ENCODE measurements at places on chromosomes 5 and 9.

GRCh38 chr9:128097543-128098296 lies 29.7 kb downstream of the SLC25A25 start:
- no peak for DNase-seq

- no peak for DNase-seq
These were observed 86.6 kb downstream of the ZNF608 start for GRCh38 chr5:124659798-124660197.

DNA sequence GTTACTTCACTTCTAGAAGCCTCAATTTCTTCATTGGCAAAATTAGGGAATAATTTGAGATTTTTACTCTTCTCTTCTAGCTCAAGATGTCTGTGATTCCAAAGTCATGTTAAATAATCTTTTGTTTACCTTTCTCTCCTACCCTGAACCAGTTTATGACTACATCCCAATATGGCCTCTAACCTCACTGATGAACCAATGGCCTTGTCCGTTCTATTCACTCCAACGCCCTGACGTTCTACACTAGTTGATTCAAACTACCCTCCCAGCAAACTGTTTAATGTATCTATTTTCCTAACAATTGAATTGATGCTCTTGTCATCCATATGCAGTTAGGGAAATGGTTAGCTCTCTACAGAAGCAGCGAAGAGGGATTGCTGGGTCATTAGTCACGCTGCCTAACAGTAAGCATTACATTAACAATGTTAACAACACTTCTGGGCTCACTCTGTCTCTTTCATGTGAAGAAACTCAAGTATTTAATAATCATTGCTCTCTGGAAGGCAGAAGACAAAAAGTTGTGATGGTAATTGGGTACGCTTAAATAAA lies 38.0 kb downstream of the RAPGEF1 start:
- no peak for DNase-seq

- DNase-seq = no peak
These were observed 758.2 kb downstream of the TLE1 start for GRCh38 chr9:80931163-80931562.

GRCh38 chr5:151659001-151659754 lies 27.5 kb downstream of the SPARC start:
- peak; percentile 62 for DNase-seq

GRCh38 chr5:158958021-158958994 lies 141.4 kb downstream of the EBF1 start:
- DNase-seq = no peak

GRCh38 chr5:88813244-88813643 lies 69.7 kb downstream of the MEF2C start:
- DNase-seq = no peak

GRCh38 chr9:101572316-101572715 lies 22.5 kb downstream of the PPP3R2 start:
- no peak for DNase-seq

DNA sequence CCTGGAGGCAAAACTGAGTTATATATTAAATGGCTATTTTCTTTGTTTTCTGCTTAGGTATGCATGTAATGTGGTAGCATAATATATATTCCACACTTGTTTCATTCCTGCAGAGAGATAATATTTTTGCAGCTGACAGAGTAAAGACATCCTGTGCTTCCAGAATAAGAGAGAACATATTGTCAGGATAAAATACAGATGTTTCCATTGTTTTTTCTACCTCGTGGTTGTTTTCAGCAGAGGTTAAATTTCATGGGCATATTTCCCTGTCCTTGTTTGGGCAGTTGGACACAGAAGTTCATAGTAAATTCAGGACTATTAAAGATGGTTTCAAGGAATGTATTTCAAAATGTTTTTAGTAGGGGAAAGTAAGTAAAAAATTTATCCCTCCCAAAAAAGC lies 47.6 kb upstream of the MEGF10 start:
- DNase-seq = no peak

DNA sequence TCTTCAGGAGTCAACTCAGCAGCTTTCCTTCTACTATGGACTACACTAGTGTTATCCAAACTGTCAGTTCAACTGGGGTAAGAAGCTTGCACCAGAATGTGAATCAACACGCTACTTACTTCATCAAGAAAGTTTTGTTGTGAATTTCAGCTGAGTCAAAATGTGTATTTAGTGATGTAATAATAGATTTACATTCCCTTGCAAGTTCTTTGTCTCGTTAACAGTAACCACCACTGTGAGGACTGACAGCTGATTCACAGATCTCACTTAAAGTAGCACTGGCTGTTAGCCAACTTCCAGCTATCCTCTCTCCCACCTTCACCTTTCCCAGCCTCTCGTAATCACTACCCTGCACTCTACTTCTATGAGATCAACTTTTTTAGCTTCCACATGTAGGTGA lies 445.3 kb downstream of the NTRK2 start:
- DNase-seq = no peak

- no peak for DNase-seq
These were observed 92.5 kb downstream of the ATPSCKMT start for GRCh38 chr5:10157085-10157669.

GRCh38 chr5:140258016-140258415 lies 44.9 kb downstream of the PFDN1 start:
- no peak for DNase-seq

- no peak for DNase-seq
These were observed 75.8 kb downstream of the FGF18 start for GRCh38 chr5:171495122-171495700.

- no peak for DNase-seq
These were observed 135.6 kb downstream of the KCNIP1 start for GRCh38 chr5:170639221-170639925.

DNA sequence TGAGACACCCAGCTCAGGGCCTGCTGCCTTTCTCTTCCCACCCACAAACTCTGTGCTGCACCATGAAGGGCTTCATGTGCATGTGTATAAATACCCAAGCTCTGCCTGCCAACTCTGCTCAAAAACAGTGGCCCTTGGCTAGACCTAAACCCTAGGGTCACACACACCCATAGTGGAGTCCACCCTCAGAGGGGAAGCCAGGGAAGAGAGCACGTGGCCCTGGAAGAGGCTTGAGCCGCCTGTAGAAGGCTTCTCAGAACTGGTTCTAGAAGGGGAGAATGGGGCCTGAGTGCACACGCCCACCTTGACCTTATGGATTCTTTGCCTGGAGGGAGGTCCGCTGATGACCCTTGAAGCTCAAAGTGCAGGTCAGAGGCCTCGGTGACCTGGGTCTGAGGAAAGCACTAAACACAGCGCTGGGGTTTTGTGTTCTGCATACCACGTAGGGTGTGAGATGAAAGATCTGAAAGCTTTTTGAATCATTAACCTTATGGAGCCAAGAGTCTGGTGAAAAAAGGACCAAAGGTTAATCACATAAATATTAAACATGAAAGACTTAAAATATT lies 60.6 kb downstream of the CYFIP2 start:
- DNase-seq = no peak

DNA sequence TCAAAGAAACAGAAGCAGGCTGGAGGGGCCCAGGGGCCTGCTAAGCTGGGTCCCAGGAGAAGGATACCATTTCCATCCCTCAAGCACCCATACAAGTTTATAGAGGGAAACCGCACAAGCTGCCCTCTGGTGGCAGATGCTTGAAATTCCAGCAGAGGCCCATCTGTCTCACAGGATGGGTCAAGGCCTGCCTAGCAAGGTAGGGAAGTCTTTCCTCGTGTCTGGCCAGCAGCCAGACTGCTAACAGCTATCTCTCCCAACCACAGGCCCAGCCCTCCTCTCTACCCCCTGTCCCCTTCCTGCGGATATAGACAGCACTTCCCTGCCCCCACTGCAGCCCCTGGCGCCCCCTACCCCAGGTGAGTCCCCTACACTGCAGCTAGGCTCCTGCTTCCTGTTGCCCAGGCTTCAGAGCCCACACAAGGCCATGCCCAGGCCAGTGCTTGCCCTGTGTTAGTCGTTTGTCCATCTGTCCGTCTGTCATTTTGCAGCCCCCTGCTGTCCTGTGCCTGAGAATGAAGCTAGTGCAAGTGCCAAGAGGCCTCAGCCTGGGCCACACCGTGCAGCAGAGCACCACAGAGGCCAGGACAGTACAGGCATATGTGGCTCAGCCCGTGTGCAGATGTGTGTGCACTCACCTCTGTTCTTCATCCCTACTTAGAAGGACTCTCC lies 26.2 kb downstream of the TCF7 start:
- DNase-seq = no peak

DNA sequence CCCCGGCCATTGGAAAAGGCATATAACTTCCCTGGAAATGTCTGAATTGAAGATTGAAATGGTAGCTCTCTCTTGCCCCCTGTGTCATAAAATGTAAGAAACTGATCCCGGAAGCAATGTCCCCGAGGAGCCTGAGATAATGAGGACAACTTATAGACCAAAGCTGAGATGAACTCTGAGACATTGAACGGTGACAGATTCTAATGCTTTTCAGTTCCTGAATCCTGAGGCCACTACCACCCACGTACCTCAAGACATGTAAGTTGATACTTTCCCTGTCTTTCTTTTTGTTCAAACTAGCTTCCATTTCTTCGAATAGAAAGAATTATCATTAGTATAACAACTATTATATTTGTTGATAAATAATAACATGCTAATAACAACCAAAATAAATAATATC lies 51.0 kb downstream of the KIF4B start:
- no peak for DNase-seq

DNA sequence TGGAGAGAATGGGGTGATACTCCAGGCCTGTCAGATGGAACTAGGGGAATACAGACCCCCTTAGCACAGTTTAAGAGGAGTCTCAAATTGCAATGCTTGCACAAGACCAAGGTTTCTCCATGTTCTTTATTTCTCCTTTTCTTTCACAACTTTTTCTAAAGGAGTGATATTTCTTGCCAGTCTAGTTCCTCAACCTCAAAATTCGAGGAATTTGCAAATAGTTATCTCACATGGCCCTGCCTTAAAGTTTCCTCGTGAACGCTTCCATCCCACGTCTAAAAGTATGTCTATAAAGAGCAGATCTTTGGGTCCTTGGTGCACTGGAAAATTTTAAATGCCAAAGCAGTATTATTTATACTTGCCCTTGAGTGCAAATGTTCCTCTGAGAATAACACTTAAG lies 373.8 kb upstream of the KLF4 start:
- no peak for DNase-seq

GRCh38 chr5:179123491-179124272 lies 63.5 kb downstream of the ZNF354C start:
- no peak for DNase-seq

DNA sequence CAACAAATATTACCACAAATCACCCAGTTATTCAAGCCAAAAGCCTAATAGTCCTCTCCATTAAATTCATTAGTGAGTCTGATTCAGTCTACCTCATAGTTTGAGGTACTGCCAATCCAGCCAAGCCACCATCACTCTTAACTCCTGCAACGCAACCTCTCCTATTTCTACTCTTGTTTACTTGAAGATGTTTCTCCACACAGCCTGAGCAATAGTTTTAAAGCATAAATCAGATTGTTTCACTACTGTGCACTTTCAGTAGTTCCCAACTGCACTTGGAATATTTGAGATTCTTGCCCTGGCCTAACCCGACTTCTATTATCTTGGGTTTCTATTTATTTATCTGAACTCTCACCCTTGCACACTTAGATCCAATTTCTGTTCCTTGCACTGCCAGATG lies 85.5 kb downstream of the YIPF5 start:
- no peak for DNase-seq

DNA sequence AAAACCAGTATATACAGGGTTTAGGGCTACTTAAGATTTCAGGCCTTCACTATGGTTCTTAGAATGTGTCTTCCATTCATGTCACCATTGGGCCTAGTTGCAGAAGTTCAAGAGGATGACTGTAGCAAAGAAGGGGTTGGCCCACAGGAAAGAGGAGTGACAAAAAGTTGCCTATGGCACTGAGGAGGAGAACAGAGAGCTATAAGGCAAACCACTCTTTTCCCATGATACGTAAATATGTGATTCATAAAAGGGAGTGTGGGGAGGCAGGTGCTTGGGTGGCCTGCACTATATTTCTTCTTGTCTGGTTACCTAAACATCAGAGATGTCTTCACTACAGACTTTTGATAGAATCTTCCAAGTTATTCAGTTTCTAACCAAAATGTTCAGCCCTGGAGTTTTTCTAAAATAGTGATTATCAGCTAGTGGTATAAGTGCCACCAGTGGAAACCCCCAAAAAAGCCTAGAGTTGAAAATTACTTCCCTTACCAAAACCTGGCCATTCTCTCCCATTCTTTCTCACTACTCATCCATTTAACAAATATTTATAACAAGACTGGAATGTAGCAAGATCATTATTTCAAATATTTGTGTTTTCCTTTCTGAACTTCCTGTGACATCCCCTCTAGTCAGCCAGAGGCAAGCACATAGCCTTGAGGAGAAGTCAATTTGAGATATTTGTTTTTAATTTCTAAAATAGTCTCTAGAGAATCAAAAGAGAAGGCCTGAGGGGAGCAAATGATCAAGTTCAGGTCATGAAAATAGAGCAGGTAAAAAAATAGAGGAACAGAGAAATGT lies 367.4 kb downstream of the EFNA5 start:
- DNase-seq = no peak

All from 8988T (cell line).